ENCODE measurements at places on chromosomes 3 and 15.
A peak's percentile ranks its signal among the peaks of the same experiment; 100 is the strongest.

DNA sequence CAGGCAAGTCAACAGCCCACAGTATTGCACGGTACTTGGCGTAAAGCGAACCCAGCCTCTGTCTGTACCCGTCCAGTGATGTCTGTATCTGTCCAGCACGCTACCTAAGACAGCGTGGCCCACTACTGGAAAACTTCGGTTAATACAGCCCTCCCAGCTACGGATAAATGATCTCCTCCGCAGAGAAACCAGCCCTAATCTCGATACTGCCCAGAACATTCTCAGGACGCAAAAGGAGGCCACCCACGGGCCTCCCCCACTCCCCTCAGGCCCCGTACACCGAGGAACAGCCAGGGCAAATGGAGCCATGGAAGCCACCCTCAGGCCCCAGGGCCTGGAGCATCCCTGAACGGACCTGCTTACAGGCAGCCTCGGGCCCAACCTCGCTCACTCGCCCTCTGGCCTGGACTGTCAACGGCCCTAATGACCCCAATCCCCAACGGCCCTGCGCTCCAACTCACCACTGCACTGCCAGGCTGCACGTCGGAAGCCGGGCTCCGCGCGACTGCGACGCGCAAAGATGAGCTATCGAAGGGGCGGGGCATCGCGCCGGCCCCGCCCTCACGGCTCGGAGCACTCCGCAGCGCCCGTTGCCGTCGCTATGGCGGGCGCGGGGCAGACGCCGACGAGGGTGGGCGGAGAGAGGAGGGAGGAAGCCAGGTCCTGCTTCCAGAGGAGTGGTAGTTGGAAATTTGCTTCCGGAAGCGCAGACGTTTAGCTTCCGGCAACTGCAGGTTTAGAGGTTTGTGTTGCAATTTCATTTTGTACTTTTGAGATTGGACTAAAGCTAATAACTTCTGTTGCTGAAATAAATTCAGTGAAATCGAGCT is at the start of gene SKIC8:
SKIC8 (minus strand) TSS at position 509 of the 830 bp plus-strand sequence. CDS start 3,923 bp downstream, outside the sequence.
- peak; percentile 91 for DNase-seq

GRCh38 chr15:56261854-56262509 is 18.3 kb upstream of the RFX7 start:
- no peak for DNase-seq

DNA sequence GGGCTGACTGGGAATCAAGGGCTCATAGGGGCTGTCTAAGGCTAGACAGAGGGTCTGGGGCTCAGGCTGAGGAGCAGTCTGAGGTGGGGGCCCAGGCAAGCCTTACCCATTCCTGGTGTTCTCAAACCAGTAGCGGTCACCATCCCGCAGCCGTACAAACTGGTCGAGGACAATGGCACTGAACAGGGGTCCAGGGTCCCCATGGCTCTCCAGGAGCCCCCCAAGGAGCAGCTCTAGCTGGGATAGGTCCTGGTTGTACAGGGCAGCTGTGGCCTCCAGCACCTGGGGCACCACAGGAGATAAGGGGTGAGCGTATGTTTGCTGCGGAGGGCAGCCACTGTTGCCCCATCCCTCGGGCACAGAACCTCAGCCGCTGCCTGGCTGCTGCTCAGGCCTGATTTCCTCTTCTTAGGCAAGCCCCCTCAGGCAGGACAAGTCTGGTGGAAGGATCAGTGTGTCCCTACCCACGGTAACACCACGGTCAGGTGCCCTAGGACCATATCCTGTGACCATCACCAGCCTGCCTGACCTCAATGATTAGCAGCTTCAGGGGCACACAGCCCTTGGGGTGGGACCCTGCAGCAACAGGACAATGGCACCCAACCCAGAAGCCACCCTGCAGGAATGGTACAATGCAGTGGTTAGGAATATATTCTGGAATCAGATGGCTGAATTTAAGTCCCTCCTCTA is 5.9 kb downstream of the DUOX2 start:
- no peak for DNase-seq

- no peak for DNase-seq
These were observed 436.0 kb upstream of the TPM1 start for GRCh38 chr15:62606376-62607113.

- no peak for DNase-seq
These were observed 8.6 kb upstream of the TP63 start for GRCh38 chr3:189622629-189623028.

Data from CD4-positive, alpha-beta T cell treated with Interleukin-17A for 1 hour (primary cell).